ENCODE measurements at places on chromosomes 2 and 18.

DNA sequence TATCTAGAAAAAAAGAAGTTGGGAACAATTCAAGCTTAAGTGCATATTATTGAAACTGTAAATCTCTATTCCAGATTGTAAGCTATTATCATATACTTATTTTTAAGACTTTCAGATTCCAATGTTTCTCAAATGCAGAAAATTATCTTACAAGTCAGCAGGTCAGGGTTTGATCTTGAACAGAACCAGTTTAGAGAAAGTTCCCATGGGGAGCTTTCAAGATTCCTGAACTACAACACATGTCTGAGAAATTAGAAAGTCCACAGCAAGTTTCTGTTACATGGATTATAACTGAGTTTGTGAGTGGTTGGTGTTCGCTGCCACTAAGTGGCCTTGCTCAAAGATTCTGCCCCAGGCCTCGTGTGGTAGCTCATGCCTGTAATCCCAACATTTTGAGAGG is 31.6 kb upstream of the SP3 start:
- no peak for DNase-seq

GRCh38 chr2:120110507-120110906 is 97.6 kb downstream of the EPB41L5 start:
- DNase-seq, result no peak

DNA sequence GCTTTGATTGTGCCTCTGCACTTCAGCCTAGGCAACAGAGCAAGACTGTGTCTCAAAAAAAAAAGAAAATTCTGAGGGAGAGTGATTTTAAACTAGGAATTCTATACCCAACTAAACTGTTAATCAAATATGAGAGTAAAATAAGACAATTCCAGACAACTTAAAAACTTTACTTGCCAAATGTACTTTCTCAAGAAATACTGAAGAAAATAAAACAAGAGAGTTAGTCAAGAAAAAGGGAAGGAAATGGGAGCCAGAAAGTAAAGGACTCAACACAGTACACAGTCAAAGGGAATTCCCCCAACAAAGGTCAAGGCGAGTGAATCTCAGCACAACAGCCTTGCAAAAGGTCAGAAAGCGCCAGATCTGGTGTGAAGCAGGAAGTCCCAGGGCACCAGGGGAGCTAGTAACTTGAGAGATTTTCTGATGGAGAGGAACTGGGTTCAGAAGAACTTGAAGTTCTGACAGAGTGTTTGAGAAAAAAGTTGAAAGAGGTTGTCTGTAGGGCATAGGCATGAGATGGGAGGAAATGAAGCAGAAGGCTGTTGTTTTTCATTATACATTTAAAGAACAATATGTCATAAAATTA is 22.6 kb upstream of the TBC1D8 start:
- no peak for DNase-seq

- DNase-seq, result no peak
These were observed 932.1 kb upstream of the FSHR start for GRCh38 chr2:50086450-50086849.

GRCh38 chr2:179686718-179687342 is 174.6 kb downstream of the ZNF385B start:
- DNase-seq, result no peak

DNA sequence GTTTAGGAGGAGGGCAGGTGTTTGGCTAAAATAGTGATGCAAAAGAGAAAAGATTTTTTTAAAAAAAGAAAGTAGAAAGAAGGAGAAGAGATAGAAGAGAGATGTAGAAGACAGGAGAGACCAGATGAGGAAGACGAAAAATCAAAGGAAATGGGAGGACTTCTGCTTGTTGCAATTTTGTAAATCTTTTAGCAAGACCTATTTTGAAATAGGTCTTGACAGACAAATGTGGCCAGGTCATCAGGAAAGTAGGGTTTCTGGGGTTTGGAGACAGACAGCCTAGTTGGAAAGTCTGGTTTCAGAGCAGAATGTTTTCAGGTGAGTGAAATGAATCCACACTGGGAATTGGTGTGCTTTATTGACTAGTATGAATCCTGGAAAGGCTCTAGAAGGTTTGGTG is 104.5 kb upstream of the CAVIN2 start:
- DNase-seq, result no peak

GRCh38 chr2:75276093-75277029 is 77.0 kb upstream of the TACR1 start:
- no peak for DNase-seq

DNA sequence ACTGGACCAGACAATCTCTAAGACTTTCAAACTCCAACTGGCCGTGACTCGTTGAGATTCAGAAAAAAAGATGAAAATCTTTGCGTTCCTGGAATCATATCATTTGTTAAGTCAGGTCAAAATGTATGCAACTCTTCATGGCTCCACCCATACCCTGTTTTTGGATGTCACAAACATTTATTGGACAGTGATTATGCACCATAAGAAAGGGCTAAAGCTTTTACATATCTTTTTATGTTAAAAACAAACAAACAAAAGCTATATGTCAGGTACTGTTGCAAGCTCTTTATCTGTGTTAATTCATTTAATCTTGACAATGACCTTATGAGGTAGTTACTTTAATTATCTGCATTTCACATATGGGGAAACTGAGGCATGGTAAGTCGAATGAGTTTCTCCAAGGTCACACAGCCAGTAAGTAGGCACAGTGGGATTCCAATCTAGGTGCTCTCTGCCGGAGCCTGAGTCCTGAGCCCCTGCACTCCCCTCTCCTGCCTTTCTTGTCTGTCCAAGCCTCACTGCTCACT is 145.7 kb upstream of the MYCN start:
- DNase-seq, result no peak

- DNase-seq, result no peak
These were observed 242.6 kb upstream of the RAB12 start for GRCh38 chr18:8366656-8367055.
